Small intestine (tissue), 16 donors: ENCODE measurements at places on chromosomes 1 and 21. TPM values are rescaled to one million over a fixed set of nuclear protein-coding genes. Genes with fewer than 3 reads are reported as not detected.

DMRTA2 gene
- 0.03 TPM for polyA plus RNA-seq

MIXL1 gene
- polyA plus RNA-seq, result not detected

SPATA45 gene
- polyA plus RNA-seq, result not detected

TLR5 gene
- 1.8 TPM for polyA plus RNA-seq

GPR25 gene
- polyA plus RNA-seq, result 0.10 TPM

ZNF683 gene
- polyA plus RNA-seq, result not detected

HAO2 gene
- not detected for polyA plus RNA-seq
